MM.1S (cell line): ENCODE measurements at places on chromosomes 2 and 18.

- no peak for DNase-seq
Measured at GRCh38 chr2:45396671-45397070, 214.4 kb downstream of the SRBD1 start.

- DNase-seq = no peak
Measured at GRCh38 chr2:63662028-63662804, 73.5 kb downstream of the MDH1 start.

DNA sequence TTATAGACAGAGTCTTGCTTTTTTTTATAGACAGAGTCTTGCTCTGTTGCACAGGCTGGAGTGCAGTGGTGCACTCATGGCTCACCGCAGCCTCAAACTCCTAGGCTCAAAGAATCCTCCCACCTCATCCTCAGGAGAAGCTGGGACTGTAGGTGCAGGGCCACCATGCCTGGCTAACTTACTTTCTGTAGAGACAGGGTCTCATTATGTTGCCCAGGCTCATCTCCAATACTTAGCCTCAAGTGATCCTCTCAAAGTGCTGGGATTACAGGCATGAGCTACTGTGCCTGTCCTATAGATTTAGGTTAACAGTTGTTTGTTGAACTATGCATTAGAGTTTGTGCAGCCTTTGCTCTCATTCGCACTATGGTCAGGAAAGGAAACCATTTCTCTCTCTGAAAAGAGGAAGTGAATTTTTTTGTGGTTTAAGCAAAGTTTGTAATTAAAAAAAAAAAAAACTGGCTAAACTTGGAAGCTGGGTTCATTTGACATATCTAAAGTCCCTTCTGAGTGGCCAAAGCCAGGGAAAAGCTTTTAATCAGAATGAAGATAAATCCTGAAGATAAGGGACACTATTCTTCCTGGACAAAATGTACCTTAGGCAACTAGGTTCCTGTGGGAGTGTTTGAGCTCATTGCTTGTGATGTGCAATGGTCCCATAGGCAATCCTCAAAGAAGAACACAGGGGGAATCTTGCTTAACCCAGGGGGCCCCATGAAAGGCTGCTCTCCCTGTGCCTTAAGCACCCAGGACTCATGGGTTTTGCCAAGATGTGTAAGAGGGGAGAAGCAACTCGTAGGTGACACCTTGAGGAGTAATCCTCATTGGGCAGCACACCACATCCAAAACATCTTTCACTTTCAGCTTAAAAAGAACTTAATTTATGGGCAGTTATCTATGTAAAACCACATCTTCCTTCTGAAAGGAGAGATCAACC lies 201.7 kb downstream of the MREG start:
- DNase-seq = peak; percentile 79

DNA sequence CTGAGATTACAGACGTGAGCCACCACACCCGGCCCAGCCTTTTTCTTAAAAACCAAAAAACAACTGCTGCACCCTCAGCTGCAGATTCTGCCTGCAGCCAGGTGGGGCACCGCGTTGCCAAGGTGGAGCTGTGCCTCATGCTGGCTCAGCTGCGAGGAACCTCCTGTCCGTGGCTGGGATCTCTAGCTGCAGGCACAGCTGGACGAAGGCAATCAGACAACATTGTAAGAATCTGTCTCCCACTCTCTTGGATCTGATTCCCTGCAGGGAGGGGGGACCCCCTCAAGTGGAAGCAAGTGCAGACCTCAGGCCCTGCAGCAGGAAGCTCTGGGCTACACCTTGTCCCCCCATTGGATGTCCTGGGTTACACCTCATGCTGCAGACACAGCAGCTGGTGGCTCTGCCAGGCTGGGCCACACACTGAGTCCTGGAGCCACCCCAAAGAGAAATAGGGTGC lies 24.1 kb downstream of the CIDEA start:
- peak; percentile 64 for DNase-seq

GRCh38 chr2:121189011-121189410 lies 96.0 kb downstream of the TFCP2L1 start:
- DNase-seq = no peak

- no peak for DNase-seq
Measured at GRCh38 chr2:68385220-68385906, 20.3 kb downstream of the PLEK start.

GRCh38 chr18:79911344-79912270 lies 39.8 kb downstream of the SLC66A2 start:
- no peak for DNase-seq

- DNase-seq = no peak
Measured at GRCh38 chr2:197613509-197613987, 61.8 kb downstream of the RFTN2 start.

GRCh38 chr2:238518172-238518820 lies 91.6 kb downstream of the ASB1 start:
- no peak for DNase-seq

DNA sequence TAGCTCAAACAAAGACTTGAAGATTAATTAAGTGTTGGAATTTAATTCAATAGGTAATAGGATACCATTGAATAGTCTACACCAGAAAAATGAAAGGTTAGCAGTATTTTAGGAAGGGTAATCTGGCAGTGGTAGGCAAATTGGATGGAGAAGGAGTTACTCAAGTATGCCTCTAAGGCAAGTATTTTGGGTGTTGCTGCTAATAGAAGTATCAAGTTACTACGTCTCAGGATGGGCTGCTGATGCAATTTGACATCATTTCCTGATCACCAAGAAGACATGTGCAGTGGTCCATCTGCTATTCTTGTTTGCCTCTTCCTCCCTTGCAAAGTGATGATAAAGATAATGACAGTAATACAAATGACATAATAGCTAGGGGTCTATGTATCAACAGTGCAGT lies 485.3 kb downstream of the TGIF1 start:
- DNase-seq = no peak

- no peak for DNase-seq
Measured at GRCh38 chr2:7020468-7020867, 103.3 kb downstream of the RNF144A start.

GRCh38 chr2:167404627-167405284 lies 516.5 kb downstream of the XIRP2 start:
- no peak for DNase-seq
